Prostate gland (tissue), 2 donors: ENCODE measurements at places on chromosomes 4 and X. TPM values are rescaled to one million over a fixed set of nuclear protein-coding genes. Genes with fewer than 3 reads are reported as not detected.

- no peak for DNase-seq
Observed at GRCh38 chr4:63717384-63717783, 691.9 kb downstream of the TECRL start.

- DNase-seq = peak; percentile 14
Observed at GRCh38 chr4:88352062-88352740, 26.5 kb upstream of the HERC6 start.

DNA sequence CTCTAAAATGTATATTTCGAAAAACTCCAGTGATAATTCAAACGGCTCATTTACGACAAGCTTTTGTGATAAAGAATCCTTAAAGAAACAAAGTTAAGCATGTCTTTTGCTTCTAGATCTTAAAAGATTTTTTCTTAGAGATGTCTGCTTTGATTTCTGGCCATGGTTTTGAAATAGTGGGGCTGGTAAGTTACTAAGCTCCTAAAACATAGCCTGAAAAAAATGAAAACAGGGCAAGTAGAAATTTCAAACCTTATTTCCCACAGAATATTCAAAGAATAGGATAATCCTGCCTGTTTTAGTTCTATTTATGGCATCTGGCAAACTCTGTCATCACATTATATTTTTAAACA lies 318.3 kb downstream of the ARHGAP24 start:
- DNase-seq = no peak

DNA sequence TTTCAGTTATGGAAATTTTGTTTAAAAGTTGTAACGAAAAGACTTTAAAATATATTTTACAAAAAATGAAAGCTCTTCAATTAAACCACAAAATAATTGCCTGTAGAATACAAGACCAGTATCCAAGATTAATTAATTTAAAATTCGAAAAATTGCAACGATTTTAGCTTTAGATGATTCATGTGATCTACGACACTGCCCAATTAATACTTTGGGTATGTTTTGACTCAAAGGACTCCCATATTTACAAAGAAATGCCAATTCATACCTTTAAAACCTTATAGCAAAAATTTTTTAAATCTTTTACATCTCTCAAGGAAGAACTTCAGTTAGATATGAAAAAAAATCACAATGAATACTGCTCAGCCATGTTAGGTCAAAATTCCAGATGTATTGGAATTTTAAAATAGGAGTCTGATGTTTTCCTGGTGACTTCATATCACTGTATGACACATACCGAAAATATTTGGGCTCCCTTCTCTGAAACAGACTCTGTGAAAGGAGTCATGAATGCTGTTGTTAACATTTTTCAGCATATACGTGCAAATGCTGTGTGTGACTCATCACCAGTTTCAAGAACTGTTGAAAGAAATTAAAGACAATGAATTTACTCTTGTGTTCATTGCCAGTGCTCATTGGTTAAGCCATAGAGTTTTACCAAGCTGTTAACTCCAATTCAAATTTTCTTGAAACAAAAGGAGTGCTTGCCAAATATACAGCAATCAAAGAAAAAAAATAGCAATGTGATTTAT lies 13.8 kb upstream of the SMS start:
- no peak for DNase-seq

The FGF5 gene
- total RNA-seq = not detected
